Cerebellum (tissue), 4 donors: ENCODE measurements at places on chromosomes 7 and 10.

GRCh38 chr7:105268511-105269392 is 120.0 kb downstream of the SRPK2 start:
- peak; percentile 79 for DNase-seq

DNA sequence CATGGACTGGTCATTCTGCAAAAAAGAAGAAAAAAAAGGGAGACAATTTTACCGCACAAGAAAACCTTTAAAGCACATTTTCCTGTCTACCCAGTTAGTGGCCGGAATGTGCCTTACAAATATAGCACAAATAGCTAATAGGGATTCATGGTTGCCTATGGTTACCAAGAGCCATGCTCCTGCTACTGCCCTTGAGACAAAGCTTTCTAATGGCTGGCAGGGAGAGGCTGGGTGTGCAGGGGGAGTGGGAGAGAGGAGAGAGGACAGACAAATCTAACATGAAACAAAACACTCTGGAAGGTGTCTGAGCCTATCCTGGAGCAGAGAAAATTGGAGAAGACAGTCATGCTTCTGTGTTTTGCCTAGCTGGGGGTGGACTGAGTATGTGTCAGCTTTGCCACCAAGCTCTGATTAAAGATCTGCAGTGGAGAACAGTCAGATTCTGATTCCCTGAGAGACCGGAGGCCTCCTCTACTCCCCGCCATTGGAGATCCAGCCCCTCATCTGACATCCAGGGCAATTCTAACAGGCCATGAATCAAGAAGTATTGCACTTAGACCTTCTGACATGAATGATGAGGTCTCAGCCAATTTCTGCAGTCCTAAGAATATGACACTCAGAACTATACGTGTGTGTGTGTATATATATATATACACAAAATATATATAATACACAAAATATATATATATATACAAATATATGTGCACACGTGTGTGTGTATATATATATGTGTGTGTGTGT is 80.2 kb downstream of the PRTFDC1 start:
- DNase-seq = peak; percentile 34

DNA sequence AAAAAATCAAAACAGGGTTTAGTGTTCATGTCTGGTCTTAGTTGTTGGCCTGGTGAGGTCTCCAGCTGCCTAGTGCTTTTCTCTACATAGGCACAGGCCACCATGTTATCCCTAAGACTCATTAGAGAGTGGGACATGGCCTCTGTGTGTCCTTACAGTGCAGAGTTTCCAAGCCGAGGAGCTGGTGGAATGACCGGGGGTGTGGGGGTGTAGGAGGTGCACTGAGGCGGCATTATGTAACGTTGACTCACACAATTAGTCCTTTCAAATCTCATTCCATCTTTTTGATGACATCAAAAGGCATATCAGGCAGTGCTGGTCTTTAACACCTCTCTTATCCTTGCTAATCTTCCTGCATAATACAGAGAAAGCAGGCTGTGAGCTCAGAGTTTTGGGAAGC is 71.3 kb downstream of the MTPN start:
- no peak for DNase-seq

GRCh38 chr7:147547252-147547897 is 1043.2 kb upstream of the C7orf33 start:
- no peak for DNase-seq

- no peak for DNase-seq
Measured at GRCh38 chr7:97446361-97446760, 285.5 kb upstream of the TAC1 start.

- no peak for DNase-seq
Measured at GRCh38 chr10:89813546-89813945, 112.2 kb downstream of the KIF20B start.
